ENCODE measurements at places on chromosomes 11 and 22.

DNA sequence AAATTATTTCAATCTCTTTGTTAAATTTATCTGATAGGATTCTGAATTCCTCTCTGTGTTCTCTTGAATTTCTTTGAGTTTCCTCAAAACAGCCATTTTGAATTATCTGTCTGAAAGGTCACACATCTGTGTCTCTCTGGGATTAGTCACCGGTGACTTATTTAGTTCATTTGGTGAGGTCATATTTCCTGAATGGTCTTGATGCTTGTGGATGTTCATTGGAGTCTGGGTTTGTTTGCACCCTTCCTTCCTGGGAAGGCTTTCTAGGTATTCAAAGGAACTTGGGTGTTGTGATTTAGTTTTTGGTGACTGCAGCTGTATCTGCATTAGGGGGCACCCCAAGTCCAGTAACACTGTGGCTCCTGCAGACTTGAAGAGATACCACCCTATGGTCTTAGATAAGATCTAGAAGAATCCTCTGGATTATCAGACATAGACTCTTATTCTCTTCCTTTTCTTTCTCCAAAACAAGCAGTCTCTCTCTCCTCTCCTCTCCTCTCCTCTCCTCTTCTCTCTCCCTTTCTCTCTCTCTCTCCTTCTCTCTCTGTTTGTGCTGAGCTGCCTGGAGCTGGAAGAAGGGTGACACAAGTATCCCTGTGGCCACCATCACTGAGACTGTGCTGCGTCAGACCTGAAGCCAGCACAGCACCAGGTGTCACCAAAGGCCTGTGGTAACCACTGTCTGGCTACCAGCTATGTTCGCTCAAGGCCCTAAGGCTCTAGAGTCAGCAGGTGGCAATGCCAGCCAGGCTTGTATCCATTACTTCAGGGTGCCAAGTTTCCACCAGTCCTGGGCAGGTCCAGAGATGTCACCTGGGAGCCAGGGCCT is 3.3 kb upstream of the HEPN1 start:
- no peak for DNase-seq

GRCh38 chr11:65291613-65292012 is 23.1 kb upstream of the CDC42EP2 start:
- no peak for DNase-seq

GRCh38 chr11:68020575-68020974 is 9.9 kb upstream of the NDUFS8 start:
- no peak for DNase-seq

DNA sequence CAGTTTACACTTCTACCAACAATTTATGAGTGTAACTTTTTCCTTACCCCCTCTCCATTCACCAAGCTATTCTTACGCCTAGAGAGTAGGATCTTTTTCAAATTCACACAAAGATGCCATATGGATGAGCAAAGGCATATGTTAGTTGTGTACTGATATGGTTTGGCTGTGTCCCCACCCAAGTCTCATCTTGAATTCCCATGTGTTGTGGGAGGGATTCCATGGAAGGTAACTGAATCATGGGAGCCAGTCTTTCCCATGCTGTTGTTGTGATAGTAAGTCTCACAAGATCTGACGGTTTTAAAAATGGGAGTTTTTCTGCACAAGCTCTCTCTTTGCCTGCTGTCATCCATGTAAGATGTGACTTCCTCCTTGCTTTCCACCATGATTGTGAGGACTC is 40.3 kb downstream of the TTC28 start:
- no peak for DNase-seq

GRCh38 chr11:72430741-72431570 is 3.4 kb downstream of the CLPB start:
- peak; percentile 73 for DNase-seq

- peak; percentile 43 for DNase-seq
These were observed 132.1 kb upstream of the RASSF10 start for GRCh38 chr11:12876988-12877387.

DNA sequence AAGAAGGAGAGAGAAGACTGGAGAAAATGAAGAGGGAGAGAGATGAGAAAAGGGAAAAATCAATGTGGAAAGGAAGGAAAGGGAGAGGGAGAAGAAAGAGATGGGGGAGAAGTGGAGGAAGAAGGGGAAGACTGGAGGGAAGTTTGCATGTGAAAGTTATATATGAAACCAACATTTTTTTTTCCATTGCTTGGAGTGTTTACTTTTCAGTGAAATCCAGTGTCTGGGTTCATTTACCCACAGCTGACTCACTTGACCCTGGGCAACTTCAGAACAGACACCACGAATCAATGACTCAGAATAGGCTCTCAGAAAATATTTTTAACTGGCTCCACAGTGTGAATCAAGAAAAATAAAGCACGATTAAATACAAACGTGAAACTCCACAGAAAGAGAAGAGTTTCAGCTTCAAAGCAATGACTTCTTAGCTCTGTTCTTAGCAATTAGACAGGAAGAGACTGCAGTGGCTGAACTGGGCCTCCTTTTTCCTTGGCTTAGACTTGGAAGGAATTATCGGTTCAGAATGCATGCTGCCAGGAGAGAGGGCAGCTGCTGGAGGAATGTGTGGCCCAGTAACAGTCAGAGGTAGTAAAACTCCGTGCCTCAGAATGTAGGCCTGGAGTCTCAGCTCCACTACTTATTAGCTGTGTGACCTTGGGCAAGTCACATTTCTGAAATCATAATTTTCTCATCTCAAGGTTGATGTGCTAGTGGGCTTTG is 237.5 kb downstream of the MIAT start:
- no peak for DNase-seq

GRCh38 chr11:68941324-68942094 is 37.8 kb downstream of the IGHMBP2 start:
- DNase-seq: no peak

- peak; percentile 70 for DNase-seq
These were observed 10.8 kb downstream of the SIK3 start for GRCh38 chr11:117087446-117087845.

- DNase-seq: no peak
These were observed 440 bp upstream of the SLC25A45 start for GRCh38 chr11:65382804-65383368.

- DNase-seq: no peak
These were observed 19.2 kb upstream of the TH start for GRCh38 chr11:2190657-2191471.

DNA sequence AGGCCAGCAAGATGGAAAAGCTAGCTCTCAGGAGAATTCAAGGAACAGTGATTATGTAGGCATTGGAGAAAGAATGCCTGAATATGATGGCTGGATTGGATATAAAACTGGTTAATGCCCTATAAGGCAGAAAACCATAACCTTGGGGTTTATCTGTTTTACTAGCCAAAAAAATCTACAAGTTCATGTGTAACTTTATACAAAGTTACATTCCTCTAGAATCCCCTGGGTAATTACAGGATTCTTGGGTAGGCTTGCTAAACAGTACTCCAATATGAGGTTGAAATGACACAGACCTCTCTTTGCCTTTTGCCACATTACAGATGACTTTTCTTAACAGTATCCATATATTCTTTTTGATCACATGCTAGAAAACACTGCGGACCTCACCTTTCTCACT is 26.0 kb downstream of the TSPAN18 start:
- DNase-seq: no peak

DNA sequence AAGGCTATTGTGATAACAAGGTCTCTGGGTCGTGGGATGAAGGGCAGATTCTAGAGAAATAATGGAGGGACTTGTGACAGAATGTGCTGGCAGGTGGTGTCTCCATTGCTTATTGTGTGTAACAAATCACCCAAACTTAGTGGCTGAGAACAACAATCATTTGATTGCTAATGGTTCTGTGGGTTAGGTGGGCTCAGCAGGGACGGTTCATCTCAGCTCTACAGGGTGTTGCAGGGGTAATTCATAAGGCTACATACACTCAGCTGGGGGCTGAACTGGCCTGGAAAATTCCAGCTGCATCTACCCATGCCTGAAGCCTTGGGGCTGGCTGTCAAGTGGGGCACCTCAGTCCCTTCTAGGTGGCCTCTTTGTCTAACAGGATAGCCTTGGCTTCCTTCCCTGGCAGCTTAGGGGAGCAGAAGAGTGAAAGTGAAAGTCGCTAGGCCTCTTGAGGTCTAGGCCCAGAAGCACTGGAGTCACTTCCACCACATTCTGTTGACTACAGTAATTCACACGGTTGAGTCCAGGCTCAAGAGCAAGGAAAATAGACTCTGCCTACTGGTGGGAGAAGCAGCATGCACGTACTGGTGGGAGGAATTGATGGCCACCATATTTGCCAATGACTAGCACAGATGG is 308.9 kb downstream of the MN1 start:
- no peak for DNase-seq

- peak; percentile 36 for DNase-seq
These were observed 9.5 kb downstream of the YPEL1 start for GRCh38 chr22:21725956-21726649.

GRCh38 chr22:30435674-30436126 is 10.1 kb downstream of the MTFP1 start:
- peak; percentile 25 for DNase-seq

DNA sequence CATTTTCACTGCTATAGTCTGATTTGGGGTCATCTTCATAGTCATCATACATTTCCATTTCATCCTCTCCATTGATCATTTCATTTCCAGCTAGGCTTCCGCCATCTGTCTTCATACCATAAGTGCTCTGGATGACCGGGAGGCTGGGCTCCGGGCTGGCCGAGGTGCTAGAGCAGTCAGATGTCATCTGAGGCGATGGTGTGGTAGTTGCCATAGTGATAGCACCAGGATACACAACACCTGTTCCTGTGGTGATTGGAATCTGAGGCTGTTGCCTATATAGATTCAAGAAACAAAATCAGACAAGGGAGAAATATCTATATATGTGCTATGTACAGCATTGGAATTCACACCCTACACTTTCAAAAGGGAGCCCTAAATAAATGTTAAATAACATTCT is 383.5 kb downstream of the SOX6 start:
- no peak for DNase-seq

DNA sequence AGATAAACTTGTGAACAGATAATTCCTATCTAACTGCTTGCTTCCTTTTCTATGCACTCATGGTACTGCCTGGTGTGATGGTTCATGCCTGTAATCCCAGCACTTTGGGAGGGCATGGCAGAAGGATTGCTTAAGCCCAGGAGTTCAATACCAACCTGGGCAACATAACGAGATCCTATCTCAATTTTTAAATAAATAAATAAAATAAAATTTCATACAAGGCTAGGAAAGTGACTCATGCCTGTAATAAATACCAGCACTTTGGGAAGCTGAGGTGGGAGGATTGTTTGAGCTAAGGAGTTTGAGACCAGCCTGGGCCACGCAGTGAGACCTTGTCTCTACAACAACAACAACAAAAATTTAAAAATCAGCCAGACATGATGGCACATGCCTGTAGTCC is 166.6 kb downstream of the COMMD9 start:
- DNase-seq: no peak

- no peak for DNase-seq
These were observed 92.1 kb downstream of the PARVA start for GRCh38 chr11:12469451-12469850.

Measured in K562 (cell line).